Stimulated activated CD4-positive, alpha-beta T cell treated with anti-CD3 and anti-CD28 coated beads, TNF-alpha, amount 100 ng/mL, for 1 hour (primary cell): ENCODE measurements at places on chromosomes 7 and 10.

GRCh38 chr7:114645451-114645850 lies 230.8 kb downstream of the FOXP2 start:
- DNase-seq: no peak

DNA sequence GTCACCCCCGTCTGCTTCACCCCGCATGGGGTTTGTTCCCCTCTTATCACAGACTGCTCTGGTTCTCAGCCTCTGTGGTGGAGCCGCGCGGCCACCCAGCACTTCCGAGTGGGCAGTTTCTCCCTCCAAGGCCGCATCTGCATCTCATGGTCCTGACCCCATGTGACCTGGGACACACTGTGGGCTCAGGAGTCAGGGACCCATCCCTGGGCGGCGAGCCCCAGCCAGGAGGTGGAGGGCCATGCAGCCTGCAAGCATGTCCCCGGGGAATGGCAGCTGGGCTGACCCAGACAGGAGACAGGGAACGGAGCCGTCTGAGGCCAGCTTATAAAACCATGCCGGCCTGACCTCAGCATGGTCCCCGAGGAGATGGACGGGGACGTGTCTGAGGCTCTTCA lies 25.2 kb upstream of the TTYH3 start:
- no peak for DNase-seq

GRCh38 chr7:18667466-18667865 lies 171.9 kb downstream of the HDAC9 start:
- DNase-seq: no peak

DNA sequence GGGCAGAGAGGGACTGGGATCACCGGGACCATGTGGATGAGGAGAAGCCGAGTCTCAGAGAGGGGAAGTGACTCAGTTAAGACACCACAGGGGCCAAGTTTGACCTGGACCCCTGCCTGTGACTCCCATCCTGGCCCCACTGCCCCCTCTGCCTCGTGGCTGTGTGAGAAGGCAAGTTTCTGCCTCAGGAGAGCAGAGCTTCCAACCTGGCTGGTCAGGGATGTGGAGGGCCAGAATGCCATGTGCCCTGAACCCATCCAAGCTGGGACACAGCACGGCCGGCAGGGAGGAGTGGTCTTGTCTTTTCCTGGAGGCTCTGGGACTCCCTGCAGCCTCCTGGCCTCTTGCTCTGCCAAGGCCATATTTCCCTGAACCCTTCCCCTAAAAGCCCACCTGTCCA lies 19.5 kb downstream of the WDFY4 start:
- no peak for DNase-seq

DNA sequence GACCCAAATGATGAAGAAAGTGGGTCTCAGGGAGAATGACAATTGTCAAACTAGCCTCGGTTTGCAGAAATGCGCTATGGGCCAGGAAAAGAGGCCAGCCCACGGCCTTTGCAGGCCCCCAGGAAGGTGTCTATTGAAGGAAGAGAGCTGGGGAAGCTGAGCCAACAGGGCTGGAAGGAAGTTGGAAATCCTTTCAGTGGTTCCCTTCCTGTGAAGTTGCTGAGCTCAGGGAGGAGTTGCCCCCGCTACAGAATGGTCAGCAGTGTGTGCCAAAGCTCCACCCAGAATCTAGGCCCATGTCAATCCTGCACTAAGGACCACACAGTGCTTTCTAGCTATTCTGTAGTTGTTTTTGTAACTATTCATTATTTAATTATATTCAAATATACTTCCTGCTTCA lies 91.6 kb upstream of the ANLN start:
- DNase-seq: no peak

GRCh38 chr10:45376371-45376801 lies 2.4 kb downstream of the ALOX5 start:
- DNase-seq: no peak

- DNase-seq: no peak
Observed at GRCh38 chr7:68865351-68866199, 732.7 kb upstream of the AUTS2 start.

GRCh38 chr10:35607475-35608327 lies 2.6 kb downstream of the GJD4 start:
- no peak for DNase-seq

GRCh38 chr7:158908552-158908951 lies 52.2 kb downstream of the DYNC2I1 start:
- DNase-seq: no peak

- DNase-seq: no peak
Observed at GRCh38 chr7:26620352-26620751, 244.0 kb downstream of the SKAP2 start.

GRCh38 chr7:73366127-73366526 lies 38.2 kb downstream of the FKBP6 start:
- DNase-seq: no peak

DNA sequence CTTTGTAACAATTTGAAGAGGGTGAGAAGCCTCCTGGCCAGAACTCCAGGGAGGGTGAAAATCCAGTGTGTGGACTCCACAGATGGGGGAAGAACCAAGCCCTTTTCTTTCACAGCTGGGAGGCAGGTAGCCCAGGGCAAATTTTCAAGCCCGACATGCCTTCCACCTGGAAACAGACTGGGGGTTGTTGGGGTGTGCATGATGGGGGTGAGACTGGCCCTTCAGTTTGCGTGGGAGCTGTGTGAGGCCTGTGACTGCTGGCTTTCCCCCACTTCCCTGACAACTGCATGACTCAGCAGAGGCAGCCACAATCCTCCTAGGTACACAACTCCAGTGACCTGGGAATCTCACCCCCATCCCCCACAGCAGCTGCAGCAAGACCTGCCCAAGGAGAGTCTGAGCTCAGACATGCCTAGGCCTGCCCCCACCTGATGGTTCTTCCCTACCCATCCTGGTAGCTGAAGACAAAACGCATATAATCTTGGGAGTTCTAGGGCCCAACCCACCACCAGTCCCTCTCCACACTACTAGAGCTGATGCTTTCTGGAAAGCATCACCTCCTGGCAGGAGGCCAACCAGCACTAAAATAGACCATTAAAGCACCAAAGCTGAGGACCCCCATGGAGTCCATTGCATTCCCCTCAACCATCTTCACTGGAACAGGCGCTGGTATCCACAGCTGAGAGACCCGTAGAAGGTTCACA lies 445.4 kb downstream of the TFEC start:
- no peak for DNase-seq

DNA sequence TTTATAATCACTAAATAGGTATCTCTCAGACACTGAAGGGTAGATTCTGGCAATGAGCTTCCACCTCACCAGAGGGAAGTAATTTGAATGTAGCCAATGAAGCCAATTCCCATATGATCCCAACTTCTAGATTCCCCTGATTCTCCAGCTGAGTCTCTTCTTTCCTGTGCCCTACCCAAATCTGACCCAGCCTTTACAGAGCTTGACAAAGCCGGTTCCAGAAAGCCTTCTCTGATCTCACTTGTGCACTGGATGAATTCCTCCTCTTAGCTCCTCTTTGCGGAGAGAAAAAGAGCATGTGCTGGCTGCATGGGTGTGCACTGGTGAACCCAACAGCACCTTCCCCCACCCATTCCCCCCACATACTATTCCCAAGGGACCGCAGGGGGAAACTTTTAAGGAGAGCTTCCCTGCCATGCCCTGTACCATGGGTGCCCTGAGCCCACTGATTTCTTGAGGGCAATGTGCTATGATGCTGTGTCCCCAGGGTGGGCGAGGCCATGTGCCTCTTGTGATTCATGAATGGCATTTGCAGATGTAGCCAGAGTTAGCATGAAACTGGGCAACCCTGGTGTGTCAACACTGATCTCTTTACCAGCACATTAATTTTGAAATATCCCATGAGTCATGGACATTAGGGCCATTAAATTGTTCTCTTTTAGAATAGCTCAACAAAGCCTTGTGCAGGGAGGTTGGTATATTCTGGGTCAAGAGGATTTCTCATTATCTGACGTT lies 50.4 kb upstream of the PLEKHA1 start:
- DNase-seq: no peak

DNA sequence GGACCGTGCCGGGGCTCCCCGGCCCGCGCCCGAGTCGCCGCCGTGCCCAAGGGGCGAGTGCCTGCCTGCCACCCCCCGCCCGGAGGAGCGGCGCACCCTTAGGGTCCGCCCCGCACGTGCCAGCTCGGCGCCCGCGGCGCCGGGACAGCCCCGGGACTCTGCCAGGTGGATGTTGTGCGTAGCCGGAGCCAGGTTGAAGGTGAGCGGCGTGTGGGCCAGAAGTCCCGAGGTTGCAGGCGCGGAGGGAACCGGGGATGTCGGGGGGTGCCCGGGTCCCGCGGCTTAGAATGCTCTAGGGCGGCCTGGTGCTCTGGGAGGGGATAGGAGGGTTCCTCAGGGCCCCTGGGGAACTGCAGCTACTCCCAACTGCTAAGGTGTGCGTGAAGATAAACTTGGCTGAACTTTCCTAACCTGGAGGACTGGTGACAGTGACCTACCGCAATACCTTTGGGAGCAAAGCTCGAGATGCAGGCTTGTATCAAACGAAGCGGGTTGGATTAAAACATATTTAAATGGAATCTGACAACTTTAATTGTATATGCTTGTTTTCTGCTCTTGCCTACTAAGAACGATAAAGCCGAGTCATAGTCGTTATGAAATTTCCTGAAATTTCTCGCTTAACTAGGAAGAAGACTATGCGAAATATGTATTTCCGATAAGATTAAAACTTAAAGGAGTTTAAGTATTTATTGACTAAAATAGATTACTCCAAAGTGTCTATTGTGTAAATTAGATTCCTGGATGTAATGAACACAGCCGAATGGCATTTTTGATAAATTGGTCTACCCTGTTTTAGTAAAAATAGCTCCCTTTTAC lies at the start of gene CUX1:
Gene CUX1 (plus strand): TSS at position 156 of the 816 bp plus-strand sequence. CDS start 14 bp downstream, at position 170.
- no peak for DNase-seq

GRCh38 chr7:7895754-7896153 lies 72.8 kb upstream of the GLCCI1 start:
- DNase-seq: no peak

DNA sequence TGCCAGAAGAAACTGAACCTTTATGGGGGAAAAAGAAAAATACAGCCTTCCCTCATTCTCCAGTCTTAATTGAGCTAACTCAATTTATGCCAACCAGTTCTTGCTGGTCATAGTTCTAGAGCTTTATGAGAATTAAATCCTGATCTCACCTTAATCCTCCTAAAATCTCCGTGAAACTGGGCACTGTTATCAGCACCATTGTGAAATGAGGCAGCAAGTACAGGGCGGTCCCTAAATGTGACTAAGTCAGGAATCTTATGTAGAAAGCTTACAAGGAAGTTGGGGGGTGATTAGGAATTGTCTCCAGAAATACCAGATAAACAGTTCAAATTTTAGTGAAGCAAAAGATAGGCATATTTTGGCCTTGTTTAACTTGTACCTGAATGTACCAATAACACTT lies 10.7 kb upstream of the INSYN2A start:
- DNase-seq: no peak

GRCh38 chr10:79322616-79323543 lies 24.4 kb upstream of the PPIF start:
- DNase-seq: peak; percentile 57

DNA sequence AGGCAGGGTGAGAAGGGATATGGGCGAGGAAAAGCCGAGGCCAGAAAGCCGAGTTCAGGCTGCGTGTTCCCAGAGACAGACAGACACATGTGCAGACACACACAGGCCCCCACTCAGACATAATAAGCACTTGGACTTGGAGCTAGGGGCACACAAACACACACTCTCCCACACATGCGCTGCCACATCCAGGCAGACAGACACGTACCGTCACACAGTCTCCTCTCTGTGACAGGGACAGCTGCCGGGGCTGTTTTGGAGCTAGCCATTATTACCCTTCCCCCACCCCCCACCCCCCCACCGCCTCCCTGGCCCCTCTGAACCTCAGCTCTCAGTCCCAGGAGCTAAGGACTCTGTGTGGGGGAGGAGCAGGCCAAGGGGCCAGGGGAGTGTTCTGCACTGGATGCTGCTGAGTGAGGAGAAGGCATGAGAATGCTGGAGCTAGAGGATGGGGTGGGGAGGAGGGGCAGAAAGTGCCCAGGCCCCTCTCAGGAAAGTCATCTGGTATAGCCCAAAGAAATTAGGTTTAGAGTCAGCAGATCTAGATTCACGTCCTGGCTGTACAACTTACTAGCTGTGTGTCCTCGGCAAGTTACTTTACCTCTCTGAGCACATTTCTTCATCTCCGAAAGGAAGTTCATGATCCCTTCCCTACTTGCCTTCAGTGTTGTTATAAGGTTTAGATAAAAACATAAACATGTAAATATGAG lies 6.3 kb downstream of the PITX3 start:
- DNase-seq: no peak

DNA sequence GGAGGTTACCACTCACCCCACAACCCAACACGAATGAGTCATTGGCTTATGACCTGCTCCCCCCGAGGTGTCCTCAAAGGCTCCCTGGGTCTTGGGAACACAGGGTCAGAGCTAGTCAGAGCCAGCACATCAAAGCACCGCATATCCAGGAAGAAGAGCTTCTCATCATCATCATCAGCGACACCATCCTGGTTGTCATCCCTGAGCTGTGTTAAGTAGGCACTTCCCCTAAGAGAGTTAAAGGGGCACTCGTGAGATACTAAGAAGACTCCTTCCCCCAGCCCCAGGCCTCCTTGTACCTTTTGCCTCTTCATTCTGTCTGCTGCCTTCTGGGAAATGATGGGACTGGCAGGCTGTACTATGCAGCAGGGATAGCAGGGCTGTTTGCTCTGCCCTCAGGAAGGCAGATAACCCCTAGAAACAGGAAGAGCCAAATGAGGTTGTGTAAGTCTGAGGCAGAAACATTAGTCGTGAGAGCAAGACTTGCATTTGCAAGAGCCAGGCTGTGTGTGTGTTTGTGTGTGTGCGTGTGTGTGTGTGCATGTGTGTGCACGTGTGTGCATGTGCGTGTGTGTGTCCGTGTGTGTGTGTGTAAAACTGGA lies 11.1 kb upstream of the CPA1 start:
- DNase-seq: no peak

DNA sequence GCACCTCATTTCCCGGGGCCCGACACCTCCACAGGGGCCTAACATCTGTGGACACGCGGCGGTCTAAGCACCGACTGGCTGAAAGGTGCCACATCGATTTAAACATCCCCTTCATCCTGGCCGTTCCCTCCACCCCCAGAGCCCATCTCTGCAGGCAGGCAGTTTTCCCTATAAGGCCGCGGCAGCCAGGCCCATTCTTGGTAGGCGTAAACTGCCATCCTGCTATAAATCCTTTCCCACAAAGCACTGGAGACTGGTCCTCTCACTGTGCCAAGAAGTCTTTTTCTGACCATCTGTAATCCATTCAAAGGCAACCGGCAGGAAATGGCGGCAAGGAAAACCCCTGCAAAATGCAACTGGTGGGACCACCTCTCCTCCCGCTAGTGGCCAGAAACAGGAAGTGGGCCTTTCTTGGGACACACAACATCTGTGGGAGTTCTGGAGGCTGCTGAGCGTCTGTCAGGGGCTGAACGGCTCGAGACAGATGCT lies 22.4 kb downstream of the ATXN7L1 start:
- DNase-seq: no peak

DNA sequence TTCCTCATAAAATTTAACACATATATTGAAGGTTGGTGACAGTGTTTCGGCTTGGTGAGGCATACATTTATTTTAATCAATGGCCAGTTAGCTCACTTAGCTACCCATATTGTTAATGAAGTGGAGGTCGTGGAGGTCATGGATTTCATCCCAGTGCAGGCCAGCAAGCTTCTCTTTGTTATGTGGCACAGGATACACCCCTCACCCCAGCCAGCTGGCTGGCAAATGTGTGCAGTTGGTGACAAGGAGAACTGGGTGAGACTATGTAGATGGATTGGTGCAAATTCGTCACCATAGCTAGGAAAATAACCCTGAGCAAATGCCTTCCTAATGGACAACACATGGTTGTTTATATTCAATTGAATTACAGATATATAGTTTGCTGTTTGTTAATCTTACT lies 50.5 kb upstream of the FOXP2 start:
- DNase-seq: no peak

GRCh38 chr10:129770286-129770685 lies 193.8 kb downstream of the EBF3 start:
- DNase-seq: no peak
